Sciatic nerve (tissue), 2 donors: ENCODE measurements at places on chromosomes 12 and 14.

- no peak for DNase-seq
Observed at GRCh38 chr14:94977016-94977415, 180.3 kb downstream of the DICER1 start.

DNA sequence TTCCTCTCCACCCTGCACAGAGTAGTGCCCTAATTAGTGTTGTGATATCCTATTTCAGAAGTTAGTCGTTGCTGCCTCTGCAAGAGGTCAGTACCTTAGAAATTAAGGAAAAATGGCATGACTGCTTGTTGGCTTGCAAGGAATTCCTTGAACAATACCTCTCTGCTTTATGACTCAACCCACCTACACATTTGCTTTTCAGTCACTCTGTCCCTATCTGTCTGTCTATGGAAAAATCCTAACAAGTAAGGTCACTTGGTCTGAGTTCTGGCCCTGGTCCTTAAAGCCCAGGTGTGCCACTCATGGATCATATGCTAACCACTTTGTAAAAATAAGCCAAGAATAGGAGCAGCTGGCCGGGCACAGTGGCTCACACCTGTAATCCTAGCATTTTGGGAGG, 116.4 kb upstream of the ATF1 start:
- DNase-seq: no peak

DNA sequence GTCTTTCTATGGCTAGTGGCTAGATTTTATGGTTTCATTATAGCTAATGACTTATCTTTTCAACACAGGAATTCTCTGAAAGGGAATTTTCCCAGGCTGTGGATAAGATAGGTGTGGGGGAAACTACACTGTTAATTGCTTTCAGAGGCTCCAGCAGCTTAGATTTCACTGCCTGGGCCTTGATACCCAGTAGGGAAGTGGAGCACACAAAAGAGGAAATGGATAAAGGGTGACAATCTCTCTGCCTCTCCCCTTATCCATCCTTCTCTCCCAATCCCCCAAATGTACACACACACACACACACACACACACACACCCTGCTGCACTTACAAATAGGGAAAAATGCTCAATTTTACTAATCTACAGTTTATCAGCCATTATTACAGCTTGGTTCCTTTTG, 19.1 kb downstream of the SIX4 start:
- no peak for DNase-seq

- no peak for DNase-seq
Observed at GRCh38 chr12:104608998-104609397, 152.2 kb downstream of the CHST11 start.

- DNase-seq: no peak
Observed at GRCh38 chr12:22088886-22089285, 42.9 kb downstream of the CMAS start.

GRCh38 chr12:113676547-113676946, 204.9 kb upstream of the LHX5 start:
- no peak for DNase-seq

GRCh38 chr12:3622021-3622821, 130.7 kb downstream of the CRACR2A start:
- DNase-seq: no peak

DNA sequence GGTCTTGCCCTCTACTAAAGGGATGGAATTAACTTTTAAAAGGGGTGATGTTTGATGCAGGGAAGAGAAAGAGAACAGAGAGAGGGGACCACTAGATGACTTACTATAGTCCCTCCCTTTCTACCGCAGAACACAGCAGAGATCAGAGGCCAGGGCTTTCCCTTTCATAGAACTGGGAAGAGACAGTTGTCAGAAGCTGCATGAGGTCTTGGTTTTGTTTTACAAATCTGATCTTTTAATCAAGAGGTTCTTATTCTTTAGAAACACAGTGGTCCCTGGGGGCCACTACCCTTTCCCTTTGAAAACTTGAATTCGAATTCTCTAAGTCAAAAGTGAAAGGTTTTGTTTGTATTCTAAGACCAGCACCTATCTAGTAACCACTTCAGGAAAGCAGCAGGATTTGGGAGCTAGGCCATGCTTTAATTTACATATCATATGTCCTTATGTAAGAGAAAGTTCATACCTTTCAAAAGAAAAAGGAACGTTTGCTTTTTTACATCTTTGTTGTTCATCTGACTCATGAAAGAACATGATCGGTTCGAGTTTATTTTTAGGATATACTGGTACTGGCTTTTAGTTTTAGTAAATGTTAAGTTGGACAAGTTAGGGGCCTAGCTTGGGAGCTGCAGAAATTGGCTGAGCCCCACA, 6.3 kb downstream of the FBXL14 start:
- DNase-seq: no peak

- peak; percentile 67 for DNase-seq
Observed at GRCh38 chr12:59322473-59322872, 273.4 kb upstream of the SLC16A7 start.

GRCh38 chr12:52975820-52976573, 27.1 kb downstream of the KRT18 start:
- DNase-seq: no peak

- no peak for DNase-seq
Observed at GRCh38 chr12:105332925-105333324, 2.4 kb downstream of the C12orf75 start.

GRCh38 chr12:131065801-131066200, 112.1 kb downstream of the ADGRD1 start:
- DNase-seq: peak; percentile 42

DNA sequence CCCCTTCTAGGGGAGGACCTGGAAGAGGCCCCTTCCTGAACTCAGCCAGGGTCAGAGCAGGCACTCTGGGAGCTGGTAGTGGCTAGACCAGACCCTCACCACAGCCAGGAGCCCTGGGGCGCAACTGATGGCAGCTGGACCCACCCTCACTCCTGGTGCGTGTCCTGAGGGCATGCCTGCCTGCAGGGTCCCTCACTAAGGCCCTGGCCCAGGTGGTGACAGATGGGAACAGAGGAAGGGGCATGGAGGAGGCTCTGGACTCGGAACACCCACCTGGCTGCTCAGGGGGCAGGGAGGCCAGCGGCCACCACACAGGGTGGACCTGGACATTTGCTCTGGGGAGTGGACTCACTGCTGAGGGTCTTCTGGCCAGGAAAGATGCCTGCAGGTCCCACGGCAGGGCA, 342.2 kb upstream of the SFSWAP start:
- DNase-seq: no peak

DNA sequence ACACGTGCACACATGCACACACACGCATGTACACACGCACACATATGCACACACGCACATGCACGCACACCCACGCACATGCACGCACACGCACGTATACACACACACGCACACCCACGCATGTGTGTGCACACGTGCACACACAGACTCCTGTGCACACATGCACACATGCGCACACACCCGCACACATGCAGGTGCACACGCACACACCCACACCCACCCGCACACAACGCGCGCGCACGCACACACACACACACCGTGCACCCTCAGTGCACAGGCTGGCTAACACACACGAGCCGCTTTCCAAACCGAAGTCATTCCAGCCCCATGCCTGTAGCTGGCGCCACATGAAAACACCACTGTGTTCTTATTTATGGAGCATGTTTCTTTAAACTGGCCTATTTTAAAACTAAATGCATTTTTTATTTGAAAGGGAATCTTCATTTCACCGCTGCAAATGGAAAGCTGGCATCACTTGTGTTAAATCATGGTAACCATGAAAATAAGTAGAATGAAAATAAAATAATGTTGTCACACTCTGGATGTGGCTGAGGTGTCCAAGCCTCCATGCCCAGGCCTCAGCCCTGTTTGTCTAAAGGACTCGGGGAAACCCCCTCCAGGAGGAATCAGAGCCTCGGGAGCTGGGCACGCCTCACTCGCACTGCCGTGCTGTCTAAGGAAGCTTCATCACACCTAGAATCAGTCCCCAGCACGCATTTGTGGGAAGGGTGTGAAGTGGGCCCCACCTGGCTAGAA, 45.1 kb downstream of the GALNT9 start:
- DNase-seq: no peak

- no peak for DNase-seq
Observed at GRCh38 chr12:76755829-76756379, 8.0 kb upstream of the ZDHHC17 start.

- no peak for DNase-seq
Observed at GRCh38 chr12:22530-23201, 43.9 kb upstream of the IQSEC3 start.

- no peak for DNase-seq
Observed at GRCh38 chr14:56807386-56808109, 2.7 kb downstream of the OTX2 start.

DNA sequence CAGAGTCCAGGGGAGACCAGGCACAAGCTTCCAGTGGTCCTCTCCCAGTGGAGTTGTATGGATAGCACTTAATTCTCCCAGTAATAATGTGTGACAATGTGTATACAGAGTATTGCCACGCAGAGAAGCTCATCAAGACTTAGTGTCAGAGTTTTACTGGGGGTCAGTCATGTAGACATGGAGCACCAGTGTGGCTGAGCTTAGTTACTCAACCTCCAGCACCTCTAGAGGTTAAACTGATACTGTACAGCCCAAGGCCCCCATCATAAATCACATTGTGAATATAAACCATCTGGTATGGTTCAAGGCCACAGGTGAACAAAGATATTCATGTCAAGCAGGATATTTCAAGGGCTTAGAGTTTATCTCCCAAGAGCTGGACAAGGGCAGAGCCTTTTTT, 378.1 kb upstream of the TMPO start:
- no peak for DNase-seq

DNA sequence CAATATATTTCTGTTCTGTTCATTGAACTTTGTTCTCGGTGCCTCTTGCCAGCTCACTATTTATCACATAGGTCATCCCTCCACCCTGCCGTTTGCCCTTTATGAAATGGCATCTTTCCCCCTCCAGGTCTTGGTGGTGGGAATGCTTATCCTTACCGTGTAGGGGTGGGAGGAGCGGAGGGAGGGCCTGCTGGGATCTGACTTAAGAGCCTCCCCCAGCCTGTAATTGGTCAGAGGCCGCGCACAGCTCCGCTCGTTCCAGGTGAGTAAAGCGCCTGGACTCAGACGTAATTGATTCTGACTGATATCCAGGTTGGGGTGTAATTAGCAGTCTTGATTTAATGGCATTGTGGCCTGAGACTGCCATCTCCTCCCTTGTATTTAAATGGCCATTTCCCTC, 185.3 kb downstream of the TSPAN9 start:
- no peak for DNase-seq

DNA sequence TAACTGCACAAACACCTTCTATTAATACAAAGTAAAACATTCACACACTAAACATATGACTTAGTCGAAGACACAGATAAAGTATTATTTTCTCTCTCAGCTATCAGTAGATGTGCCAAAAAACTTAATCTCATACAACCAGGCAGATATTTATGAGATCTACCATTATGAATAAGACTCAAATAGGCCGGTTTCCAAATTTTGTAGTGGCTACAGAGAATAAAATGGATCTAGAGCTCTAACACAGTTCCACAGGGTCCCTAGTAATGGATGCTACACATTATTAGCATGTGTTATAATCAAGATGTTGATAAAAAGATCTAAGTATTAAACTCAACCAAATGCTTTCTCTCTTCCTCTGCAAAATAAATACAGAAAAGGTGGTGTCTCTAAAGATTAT, 10.4 kb downstream of the SAV1 start:
- no peak for DNase-seq

GRCh38 chr12:52204095-52204930, 12.5 kb upstream of the KRT80 start:
- no peak for DNase-seq

- no peak for DNase-seq
Observed at GRCh38 chr12:22476133-22476532, 68.2 kb downstream of the C2CD5 start.

- no peak for DNase-seq
Observed at GRCh38 chr14:21229821-21230220, 39.4 kb downstream of the HNRNPC start.

DNA sequence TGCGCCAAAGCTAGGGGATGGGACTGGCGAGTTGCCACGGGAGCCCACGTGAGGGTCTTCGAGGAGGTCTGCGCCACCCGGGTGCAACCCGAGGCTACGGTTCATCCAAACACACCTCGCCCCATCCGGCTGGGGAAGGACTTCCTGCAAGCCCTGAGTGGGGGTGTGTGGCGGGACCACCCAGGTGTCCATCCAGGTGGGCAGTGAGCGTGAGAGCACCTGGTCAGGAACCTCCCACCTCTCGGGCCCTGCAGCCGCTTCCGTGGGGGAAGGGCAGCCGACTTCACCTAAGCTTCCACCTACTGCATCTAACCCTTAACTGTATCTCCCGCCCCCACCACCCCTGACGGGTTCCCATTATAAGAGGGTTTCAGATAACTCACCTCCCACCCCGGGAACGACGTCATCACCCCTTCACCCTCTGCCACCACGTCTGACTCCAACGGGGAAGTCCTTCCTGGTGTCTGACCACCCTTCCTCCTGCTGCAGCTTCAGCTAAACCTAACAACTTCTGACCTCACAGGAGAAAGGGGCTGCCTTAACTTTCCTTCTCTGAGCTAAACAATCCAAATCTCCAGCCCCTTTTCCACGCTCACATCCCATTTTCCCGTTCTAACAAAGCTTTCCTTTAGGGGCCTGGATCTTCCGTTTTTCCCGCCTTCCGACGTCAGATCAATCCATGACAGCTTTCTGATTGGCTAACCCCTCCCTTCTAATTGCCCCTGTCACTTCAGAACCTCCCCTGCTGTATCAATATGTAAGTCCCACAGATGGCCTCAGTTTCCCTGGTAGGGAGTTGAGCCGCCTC, 27.4 kb upstream of the SMUG1 start:
- DNase-seq: peak; percentile 74

DNA sequence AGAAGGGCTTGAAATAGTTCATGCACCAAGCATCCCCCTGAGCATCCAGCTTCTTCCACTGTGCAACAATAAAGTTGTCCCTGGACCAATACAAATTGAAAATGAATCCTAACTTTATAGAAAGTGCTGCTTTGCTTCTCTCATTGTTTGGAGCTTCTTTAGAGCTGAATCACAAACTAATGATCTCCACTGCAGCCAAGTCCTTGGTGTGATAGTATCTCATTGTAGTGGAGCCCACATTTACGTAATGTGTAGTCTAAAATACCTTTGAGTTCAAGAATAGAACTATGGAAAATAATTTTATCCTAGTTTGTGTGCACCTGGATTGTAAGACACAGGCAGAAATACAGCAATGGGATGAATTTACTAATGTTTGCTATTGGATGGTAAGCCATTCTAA, 319.9 kb downstream of the EGLN3 start:
- DNase-seq: no peak

DNA sequence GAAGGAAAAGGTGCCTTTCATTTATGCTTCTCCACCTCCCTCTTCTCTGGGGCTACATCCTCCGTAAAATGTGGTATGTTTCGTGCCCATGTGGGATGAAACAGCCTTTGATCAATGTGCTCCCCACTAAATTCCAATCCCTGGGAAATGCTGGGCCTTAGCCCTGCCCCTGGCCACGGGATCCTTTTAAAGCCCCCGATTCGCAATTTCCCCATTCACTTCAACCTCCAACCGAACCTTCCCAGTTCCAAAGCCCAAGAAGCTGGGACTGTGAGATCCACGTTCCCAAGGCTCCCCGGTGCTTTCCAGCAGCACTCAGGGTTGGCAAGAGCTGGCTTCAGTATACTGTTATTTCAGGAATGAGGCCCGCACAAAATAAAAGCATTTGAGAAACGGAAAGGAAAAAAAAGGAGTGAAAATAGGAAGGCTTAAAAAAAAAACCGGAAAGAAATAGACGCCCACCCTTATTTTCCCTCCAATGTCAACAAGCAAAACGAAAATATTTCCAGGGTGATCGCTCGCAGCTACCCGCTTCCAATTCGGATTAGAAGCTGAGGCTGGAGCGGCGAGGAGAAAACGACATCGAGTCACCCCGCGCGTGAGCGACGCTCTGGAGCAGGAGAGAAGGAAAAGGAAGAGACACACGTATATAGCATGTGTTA, 1.3 kb upstream of the FOXG1 start:
- DNase-seq: no peak
